Activated CD4-positive, alpha-beta T cell treated with anti-CD3 and anti-CD28 coated beads, Interleukin-2, amount 10 ng/mL, durations not matched to agents 7 days and 5 days (primary cell): ENCODE measurements at places on chromosomes 2 and 18. TPM values are rescaled to one million over a fixed set of nuclear protein-coding genes. Genes with fewer than 3 reads are reported as not detected.

DNA sequence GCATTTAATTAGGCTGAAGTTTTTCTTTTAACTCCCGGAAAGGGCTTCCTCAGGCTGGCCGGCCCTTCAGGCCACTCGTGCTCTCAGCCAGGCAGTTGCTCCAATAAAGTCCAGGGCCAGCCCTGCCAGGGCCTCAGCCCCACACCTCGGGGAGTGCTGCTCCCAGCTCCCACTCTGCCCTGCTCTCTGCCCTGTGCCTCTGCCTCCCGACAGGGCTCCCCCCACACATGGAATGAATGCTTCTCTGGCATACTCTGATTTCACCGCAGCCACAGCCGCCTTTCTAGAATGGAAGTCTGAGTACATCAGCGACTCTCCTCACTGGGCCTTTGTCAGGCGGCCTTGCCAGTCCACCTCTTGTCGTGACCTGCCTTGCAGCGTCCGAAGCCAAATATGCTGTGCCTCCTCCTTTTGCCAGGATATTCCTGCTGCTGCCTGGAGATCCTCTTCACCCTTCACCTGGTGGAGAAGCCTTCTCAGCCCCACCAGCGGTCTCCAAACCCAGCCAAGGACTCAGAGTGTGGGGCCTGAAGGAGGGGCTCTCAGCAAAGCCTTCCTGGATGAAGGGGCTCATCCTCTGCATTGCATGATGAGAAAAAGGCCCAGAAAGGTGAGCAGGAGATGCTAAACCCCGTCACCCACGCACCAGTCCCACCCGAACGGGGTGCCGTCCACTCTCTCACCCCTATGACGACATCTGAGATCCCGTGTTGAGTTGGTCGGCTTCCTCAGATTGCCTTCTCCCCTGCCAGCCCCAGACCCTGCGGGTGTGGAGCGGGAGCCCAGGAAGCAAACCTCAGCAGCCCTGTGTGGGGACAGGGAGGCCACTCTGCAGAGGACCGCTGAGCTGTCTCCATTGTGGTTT is 472.7 kb upstream of the HS6ST1 start:
- H3K27me3 ChIP-seq, result no peaks in the 10 kb centered on the region
- no peak for DNase-seq
- H3K4me1 ChIP-seq, result no peaks in the 10 kb centered on the region
- H3K4me3 ChIP-seq, result no peak overlapping the region

- DNase-seq, result no peak
- peaks cover 12% of the 10 kb centered on the region for H3K27me3 ChIP-seq
- no peak overlapping the region for H3K4me3 ChIP-seq
- H3K36me3 ChIP-seq, result no peaks in the 10 kb centered on the region
These were observed 9.8 kb upstream of the YWHAQ start for GRCh38 chr2:9640403-9641104.

Gene LOXHD1
- total RNA-seq, result 0.35 TPM

DNA sequence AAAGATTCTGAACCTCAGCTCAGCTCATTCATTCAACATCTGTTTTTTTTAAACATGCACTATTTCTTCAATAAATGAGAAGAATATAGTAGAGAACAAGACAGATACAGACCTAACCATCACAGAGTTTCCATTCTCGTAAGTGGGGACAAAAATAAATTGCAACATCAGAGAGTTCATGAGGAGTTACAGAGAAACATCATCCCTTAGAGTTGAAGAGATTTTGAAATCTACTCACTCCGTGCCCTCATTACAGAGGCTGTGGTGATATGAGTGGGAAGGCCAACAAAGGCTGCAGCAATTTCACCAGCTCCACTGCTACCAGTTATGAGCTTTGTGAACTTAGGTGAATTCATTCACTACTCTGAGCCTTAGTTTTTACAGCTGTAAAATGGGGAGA is 399.3 kb downstream of the BCL11A start:
- peaks cover 14% of the 10 kb centered on the region for H3K27me3 ChIP-seq
- H3K27ac ChIP-seq, result no peak overlapping the region
- H3K36me3 ChIP-seq, result no peaks in the 10 kb centered on the region
- H3K4me3 ChIP-seq, result no peak overlapping the region

Gene THADA
- 26.2 TPM for total RNA-seq

DNA sequence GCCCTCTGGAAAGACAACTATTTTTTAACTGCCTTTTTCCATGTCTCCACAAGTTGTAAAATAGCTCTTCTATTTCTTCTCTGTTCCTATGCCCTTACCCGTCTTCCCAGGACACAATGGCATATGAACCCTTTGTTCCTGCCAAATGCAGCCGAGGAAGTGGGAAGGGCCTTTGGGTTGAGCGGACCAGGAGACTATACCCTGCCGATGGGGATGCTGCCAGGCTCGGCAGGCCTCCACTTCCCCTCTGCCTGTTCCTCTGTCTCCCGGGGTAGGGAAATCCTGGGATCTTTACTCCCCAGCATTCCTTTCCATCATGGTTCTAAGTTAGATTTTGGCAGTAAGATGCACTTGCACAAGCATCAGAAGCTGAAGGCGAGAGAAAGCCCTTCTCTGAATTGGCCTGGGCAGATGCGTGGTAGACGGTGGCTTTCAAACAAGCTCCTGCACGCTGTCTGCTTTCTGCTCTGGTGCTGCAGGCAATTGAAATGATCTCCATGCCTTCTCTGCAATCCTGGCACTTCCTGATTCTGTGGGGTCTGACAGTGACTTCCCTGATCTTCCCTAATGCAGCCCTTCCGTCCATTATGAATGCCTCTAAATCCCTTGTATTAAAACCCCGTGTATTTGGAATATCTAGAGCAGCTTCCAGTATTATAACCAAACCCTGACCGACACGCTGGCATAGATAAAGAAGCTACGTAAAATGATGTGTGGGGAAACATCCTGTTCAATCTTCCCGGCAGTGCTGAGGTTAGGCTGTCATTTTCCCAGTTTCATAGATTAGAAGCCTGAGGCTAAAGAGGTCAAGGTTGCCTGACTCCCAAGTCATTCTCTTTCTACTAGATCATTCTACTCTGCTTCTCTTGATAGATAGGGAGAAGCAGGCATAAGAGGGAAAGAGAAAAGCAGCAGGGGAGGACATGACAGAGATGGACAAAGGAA is 69.8 kb downstream of the MCFD2 start:
- no peaks in the 10 kb centered on the region for H3K4me1 ChIP-seq
- no peak overlapping the region for H3K4me3 ChIP-seq
- H3K27ac ChIP-seq, result no peak overlapping the region
- no peak for DNase-seq
- peaks cover 5% of the 10 kb centered on the region for H3K27me3 ChIP-seq

DNA sequence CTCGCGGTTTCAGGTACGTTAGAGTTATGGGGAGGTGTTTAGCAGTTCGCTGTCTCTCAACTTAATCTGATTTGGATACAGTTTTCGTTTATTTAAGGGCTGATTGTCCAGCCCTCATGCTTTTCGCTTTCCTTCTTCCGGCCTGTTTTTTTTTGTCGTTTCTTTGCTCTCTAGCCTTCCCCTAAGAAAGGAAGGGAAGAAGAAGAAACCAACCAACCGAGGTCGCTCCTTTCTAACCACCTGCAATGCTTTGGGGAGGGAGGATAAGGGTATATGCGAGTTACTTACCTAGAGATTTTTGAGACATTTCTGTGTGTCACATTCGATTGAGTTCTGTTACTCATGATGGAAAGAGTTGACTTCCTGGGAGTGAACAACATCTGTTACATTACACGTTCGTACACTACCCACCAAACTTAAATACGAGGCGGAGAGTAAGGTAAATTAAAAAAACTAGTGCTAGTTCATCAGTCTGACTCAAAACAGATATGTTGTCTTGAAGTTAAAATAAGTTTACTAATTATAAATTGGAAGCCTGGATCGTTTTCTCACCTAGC is 918 bp downstream of the EIF5B start:
- H3K27ac ChIP-seq, result no peak overlapping the region
- peaks cover 3% of the 10 kb centered on the region for H3K36me3 ChIP-seq
- no peaks in the 10 kb centered on the region for H3K27me3 ChIP-seq
- peaks cover 50% of the 10 kb centered on the region for H3K4me1 ChIP-seq

DNA sequence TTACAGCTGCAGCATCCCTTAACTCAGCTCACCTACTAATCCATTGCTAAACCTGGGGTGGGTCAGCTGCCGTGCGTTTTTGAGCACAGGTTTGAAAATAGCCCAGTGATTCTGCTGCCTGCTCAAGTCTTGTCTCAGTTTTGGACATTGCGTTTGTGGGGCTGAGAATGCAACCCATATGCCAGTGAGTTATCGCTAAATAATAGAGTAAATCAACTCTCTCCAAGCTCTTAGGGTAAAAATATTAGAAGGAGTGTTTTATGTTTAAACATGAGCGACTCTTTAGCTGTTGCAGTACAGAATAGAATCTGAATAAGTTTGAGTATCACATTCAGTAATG is 2.1 kb downstream of the TSHZ1 start:
- H3K4me1 ChIP-seq, result peaks cover 64% of the 10 kb centered on the region
- H3K4me3 ChIP-seq, result peak overlapping the region; percentile 80
- peak overlapping the region; percentile 88 for H3K27ac ChIP-seq
- no peaks in the 10 kb centered on the region for H3K27me3 ChIP-seq

- no peaks in the 10 kb centered on the region for H3K36me3 ChIP-seq
- H3K27me3 ChIP-seq, result no peaks in the 10 kb centered on the region
- no peak for DNase-seq
- H3K27ac ChIP-seq, result no peak overlapping the region
These were observed 144.7 kb downstream of the MYCN start for GRCh38 chr2:16085073-16085472.

DNA sequence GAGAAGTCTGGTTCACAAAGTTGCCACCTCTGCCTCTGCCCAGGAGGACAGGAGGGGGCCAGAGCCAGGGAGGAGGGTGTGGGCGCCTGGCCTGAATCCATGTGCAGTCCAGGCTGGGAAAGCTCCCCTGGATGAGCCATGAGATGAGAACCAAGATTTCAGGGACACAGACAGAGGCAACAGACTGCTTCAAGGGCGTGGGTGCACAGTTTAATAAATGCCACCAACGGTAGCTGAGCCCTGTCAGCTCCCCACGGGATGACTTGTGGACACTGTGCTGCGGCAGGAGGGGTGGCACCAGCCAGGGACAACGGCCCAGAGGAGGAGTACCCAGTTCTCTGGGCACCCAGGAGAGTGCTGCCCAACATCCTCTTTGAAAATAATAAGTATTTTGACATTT is 15.2 kb downstream of the CAPG start:
- no peaks in the 10 kb centered on the region for H3K27me3 ChIP-seq
- peaks cover 55% of the 10 kb centered on the region for H3K36me3 ChIP-seq
- no peak overlapping the region for H3K4me3 ChIP-seq
- H3K4me1 ChIP-seq, result peaks cover 43% of the 10 kb centered on the region
- DNase-seq, result no peak

- H3K4me3 ChIP-seq, result no peak overlapping the region
- H3K27me3 ChIP-seq, result peaks cover 3% of the 10 kb centered on the region
- H3K36me3 ChIP-seq, result no peaks in the 10 kb centered on the region
- H3K4me1 ChIP-seq, result peaks cover 18% of the 10 kb centered on the region
- no peak for DNase-seq
These were observed 30.0 kb downstream of the PMAIP1 start for GRCh38 chr18:59929621-59930295.

- H3K27me3 ChIP-seq, result no peaks in the 10 kb centered on the region
- H3K4me3 ChIP-seq, result no peak overlapping the region
- no peak for DNase-seq
- peaks cover 2% of the 10 kb centered on the region for H3K36me3 ChIP-seq
- no peak overlapping the region for H3K27ac ChIP-seq
These were observed 231.2 kb upstream of the CYP26B1 start for GRCh38 chr2:72378753-72379348.

GRCh38 chr2:42351864-42352263 is 9.2 kb downstream of the COX7A2L start:
- H3K27ac ChIP-seq, result no peak overlapping the region
- no peaks in the 10 kb centered on the region for H3K27me3 ChIP-seq
- no peak for DNase-seq
- H3K4me1 ChIP-seq, result peaks cover 22% of the 10 kb centered on the region
- peaks cover 49% of the 10 kb centered on the region for H3K36me3 ChIP-seq

DNA sequence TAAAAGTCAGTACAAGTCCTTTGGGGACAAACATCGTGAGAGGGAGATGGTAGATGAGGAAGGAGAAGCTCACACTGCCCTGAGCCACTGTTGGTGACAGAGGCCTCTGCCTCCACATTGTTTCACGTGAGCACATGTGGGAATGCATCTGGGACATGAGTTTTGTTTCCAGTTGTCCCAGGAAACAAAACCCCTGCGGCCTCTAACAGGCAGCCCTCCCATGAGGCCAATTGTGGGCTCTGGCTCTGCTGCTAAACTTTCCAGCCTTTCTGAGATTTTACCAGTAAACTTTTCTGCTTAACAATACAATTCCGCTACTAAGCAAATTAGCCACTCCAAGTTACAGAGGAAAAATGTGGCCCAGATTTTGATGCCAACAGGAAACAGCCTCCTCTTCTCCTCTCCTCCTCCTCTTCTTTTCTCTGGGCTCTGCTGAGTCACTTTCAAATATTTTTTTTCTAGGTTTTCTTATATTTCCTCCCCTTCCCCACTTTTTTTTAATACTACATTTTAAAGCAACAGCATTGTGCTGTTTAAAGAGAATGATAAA is 23.4 kb upstream of the LRRC30 start:
- H3K4me1 ChIP-seq, result no peaks in the 10 kb centered on the region
- no peak for DNase-seq
- H3K4me3 ChIP-seq, result no peak overlapping the region
- H3K36me3 ChIP-seq, result no peaks in the 10 kb centered on the region
